ENCODE measurements at places on chromosomes 2 and 18. TPM values are rescaled to one million over a fixed set of nuclear protein-coding genes. Genes with fewer than 3 reads are reported as not detected.

- H3K27ac ChIP-seq = peak overlapping the region; percentile 91
- peaks cover 89% of the 10 kb centered on the region for H3K4me1 ChIP-seq
- DNase-seq = peak; percentile 66
- no peaks in the 10 kb centered on the region for H3K36me3 ChIP-seq
These were observed 130.6 kb downstream of the FMNL2 start for GRCh38 chr2:152465541-152465940.

GRCh38 chr18:51137891-51138290 lies 59.6 kb downstream of the MEX3C start:
- H3K27me3 ChIP-seq = no peaks in the 10 kb centered on the region
- DNase-seq = no peak
- H3K36me3 ChIP-seq = no peaks in the 10 kb centered on the region
- no peak overlapping the region for H3K4me3 ChIP-seq
- no peak overlapping the region for H3K27ac ChIP-seq

- H3K4me3 ChIP-seq = no peak overlapping the region
- no peaks in the 10 kb centered on the region for H3K4me1 ChIP-seq
- DNase-seq = no peak
- H3K36me3 ChIP-seq = no peaks in the 10 kb centered on the region
- H3K27me3 ChIP-seq = no peaks in the 10 kb centered on the region
These were observed 50.0 kb upstream of the PAPOLG start for GRCh38 chr2:60706021-60706420.

GRCh38 chr2:225040856-225041206 lies 1.4 kb downstream of the DOCK10 start:
- H3K4me1 ChIP-seq = peaks cover 13% of the 10 kb centered on the region
- DNase-seq = no peak
- peaks cover 5% of the 10 kb centered on the region for H3K27me3 ChIP-seq
- H3K27ac ChIP-seq = no peak overlapping the region
- H3K36me3 ChIP-seq = no peaks in the 10 kb centered on the region

Gene EVX2
- total RNA-seq = not detected

Gene TUBA4B
- total RNA-seq = not detected
